Left hindlimb (tissue), 1 donor: ENCODE measurements at places on chromosomes 16 and 17.

- no peak for DNase-seq
Measured at GRCh38 chr16:80851831-80852230, 47.4 kb upstream of the CDYL2 start.

DNA sequence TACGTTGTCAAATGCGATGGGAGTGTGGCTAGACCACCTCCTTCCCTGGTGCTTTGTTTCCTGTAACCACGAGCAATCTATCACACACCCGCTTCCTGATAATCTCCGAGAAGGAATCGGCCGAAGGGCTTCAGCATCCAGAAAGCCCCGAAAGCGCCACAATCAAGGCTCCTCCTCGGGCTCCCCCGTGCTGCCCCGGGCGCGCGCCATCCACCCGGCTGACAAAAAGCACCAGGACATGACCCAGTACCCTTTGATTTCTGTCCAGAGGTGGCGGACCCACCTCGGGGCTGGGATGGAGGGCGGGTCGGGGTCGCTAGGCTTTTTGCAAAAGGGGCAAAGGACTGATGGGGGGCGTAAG, 743 bp upstream of the ARMC7 start:
- no peak for DNase-seq

GRCh38 chr16:68660359-68660795, 15.3 kb downstream of the CDH3 start:
- DNase-seq, result no peak

DNA sequence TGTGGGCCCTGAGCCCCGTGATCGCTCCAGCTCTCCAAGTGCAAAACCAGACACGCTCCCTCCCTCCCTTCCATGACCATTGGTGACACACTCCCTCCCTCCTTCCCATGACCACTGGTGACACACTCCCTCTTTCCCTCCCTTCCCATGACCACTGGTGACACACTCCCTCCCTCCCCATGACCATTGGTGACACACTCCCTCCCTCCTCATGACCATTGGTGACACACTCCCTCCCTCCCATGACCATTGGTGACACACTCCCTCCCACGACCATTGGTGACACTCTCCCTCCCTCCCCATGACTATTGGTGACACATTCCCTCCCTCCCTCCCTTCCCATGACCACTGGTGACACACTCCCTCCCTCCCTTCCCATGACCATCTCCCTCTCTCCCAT, 56.3 kb downstream of the LMF1 start:
- DNase-seq, result no peak

DNA sequence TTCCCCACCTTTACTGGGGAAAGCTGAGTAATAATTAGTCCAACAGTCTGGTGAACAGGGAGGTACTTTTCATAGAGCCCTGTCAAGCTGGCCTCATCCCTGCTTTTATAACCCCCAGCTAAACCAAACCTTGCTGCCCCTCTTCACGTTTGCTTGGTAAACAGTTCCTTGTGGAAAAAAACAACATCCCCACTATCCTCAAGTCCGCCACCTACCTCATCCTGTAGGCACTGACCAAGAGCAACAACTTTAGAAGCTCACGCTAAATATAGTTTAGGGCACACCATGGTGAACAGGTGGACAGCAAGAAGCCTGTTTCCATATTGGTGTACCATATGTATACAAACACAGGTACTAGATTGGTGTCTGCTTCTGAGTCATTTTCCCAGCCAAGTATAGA, 16.5 kb downstream of the NFE2L1 start:
- DNase-seq, result no peak

GRCh38 chr16:81716478-81717225, 62.4 kb upstream of the PLCG2 start:
- DNase-seq, result no peak

DNA sequence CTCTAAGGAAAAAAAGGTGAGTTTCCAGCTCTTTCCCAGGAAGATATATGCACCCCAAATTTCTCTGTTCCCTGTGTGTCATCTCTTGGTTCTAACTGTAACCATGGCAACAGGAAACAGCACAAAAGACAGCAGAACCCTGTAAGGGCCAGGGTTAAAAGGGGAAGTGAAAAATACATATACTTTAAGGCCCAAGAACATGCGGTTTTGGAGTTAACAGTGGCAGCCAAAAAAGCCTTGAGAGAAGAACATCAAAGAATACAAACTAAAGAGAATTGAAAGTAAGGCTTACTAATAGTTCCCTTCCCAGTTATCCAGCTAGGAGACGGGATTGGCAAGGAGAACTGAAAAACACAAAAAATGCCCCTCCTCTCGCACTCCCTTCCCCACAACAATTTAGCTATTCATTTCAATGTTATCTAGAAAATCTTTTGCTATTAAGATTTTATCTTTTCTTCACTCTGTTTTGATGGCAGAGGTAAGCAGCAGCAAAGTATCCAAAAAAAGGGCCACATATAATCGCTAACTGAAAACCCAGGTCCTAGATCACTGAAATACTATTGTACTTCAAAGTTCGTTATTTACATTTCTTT, 1.5 kb downstream of the SPOP start:
- no peak for DNase-seq

DNA sequence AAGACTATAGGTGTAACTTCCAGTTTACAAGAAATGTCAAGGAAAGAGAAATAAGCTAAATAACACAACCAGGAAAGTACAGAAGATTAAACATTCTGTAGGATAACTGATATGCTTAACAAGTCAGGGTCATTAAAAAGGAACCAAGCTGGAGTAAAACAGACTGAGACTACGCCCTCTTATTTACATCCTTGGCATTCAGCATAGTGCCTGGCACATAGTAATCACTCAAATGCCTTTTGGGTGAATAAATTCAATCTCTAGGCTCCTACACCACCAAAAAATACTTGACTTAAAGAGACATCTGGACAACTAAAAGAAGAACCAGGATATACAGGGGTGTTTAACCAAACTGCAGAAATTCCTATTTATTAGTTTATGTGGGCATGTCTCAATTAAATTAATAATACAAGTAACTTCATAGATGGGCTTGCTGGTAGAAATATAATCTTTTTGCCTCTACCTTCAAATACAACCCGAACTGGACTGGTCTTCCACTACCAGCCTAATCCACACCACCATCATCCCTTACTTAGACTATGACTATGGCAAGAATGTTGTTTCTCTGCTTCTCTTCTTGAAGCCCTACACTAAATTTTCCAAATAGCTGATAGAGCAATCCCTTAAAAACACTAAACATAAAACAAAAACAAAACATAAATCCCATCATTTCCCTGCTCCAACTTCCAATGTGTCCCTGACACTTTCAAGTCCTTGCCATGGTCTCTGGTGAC, 47.7 kb upstream of the ULK2 start:
- no peak for DNase-seq
